ENCODE measurements at places on chromosomes 16 and 17. TPM values are rescaled to one million over a fixed set of nuclear protein-coding genes. Genes with fewer than 3 reads are reported as not detected.

The BEAN1 gene
- not detected for total RNA-seq

The GRAP gene
- 6.4 TPM for total RNA-seq

The TNRC6C gene
- 21.0 TPM for total RNA-seq

The OXLD1 gene
- 49.1 TPM for total RNA-seq

Data from activated CD8-positive, alpha-beta memory T cell treated with anti-CD3 and anti-CD28 coated beads for 36 hours (primary cell).